ENCODE measurements at places on chromosomes 11 and 22.
A peak's percentile ranks its signal among the peaks of the same experiment; 100 is the strongest.

DNA sequence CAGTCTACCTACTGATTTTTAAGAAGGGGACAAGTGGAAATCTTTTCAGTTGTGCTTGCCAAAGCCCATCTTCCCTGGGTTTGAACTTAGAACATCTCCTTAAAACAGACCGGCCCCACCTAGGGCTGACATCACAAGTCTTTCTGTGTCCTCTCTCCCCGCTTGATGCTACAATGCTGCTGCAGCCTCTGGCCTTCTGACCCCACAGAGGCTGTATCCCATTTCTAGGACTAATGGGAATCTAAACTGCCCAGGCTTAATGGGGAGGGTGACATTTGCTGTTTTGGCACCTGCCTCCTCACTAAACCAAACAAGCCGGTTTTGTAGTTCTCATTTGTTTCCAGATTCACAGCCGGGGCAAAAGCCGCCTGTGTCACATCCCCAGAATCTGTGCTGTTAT is 121.3 kb upstream of the CADM1 start:
- no peak for DNase-seq

- DNase-seq: no peak
Measured at GRCh38 chr11:45936511-45937054, 14.1 kb downstream of the LARGE2 start.

- DNase-seq: no peak
Measured at GRCh38 chr22:20724676-20725454, 49.0 kb upstream of the SERPIND1 start.

DNA sequence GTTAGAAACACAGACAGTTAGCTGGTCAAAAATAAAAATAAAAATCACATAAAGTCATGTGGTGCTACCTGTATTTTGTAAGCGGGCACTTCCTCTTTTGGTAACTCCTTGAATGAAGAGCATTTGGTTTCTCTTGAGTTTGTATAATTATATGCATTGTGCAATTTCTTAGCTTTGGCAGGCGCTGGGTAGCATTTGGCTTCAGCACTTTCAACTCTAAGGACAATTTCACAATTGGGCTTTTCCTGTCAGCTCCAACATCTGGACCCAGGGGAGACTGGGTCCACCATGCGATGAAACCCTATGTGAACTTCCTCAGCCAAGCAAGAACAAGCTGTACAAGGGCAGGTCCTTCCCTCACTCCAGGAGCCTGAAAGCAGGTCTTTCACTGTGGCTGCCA is 169.1 kb downstream of the RRAS2 start:
- no peak for DNase-seq

- no peak for DNase-seq
Measured at GRCh38 chr22:41009222-41009948, 58.2 kb downstream of the RBX1 start.

DNA sequence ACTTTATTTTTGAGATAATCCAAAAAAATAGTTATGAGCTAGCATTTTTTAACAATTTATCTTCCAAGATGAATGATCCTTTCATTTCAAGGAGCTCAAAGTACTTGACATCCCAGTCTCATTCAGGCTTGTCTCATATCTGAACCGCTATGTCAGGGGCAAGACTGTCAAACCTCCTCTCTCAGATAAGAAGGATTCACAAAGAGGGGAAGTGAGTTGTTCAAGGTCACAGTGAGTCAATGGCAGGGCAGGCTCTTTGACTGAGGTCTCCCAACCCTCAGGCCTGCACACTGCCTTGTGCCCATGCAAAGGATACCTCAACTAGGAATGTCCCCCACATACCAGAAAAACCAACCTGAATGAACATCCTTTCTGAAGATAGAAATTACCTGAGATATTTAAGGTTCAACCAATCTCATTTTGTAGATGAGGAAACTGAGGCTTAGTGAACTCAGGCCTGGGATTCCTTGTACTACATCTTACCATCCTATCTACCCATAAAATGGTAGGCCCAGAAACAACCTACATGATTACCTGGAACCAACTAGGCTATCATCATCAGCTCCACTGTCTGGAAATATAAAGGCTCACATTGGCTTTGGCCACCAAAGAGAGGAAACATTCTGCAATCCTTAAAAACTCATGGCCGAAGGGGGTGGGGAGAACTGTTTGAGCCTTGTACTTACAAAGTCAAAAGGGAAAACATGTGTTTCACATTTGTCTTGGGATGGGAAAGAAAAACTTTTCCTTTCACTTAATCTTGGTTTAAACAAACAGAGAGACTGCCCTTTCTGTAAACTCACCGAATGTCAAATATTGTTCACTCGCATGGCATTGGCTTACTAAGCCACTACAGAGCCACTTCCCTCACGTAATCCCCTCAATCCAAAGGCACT is 51.1 kb downstream of the LIF start:
- no peak for DNase-seq

- DNase-seq: no peak
Measured at GRCh38 chr11:117769533-117769932, 27.5 kb downstream of the DSCAML1 start.

DNA sequence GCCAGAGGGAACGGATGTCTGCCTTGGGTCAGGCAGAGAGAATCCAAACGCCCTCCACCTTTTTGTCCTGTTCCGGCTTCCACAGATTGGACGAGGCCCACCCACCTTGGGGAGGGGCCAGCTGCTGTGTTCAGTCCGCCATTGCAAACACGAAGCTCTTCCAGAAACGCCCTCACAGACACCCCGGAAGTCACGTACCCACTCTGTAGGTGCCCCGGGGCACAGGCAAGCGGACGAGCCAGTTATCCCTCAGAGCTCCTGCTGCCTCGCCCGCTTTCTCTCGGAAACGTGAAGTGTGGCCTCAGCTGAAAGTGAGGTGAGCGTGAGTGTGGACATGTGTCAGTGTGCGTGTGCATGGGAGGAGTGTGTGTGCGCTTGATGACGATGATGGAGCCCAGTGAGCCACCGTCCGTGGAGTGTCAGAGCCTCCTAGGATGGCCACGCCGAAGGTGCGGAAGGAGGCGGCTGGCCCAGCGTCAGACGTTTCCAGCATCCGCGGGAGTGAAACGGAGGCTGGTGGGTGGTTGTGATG is 869.2 kb downstream of the TBC1D22A start:
- peak; percentile 49 for DNase-seq

GRCh38 chr11:38819981-38820380 is 2221.9 kb upstream of the RAG2 start:
- no peak for DNase-seq

All from activated effector memory CD4-positive, alpha-beta T cell treated with anti-CD3 and anti-CD28 coated beads, Interleukin-2, amount 50 U/mL, for 16 hours (primary cell).